ENCODE measurements at places on chromosomes 13 and 19. TPM values are rescaled to one million over a fixed set of nuclear protein-coding genes. Genes with fewer than 3 reads are reported as not detected.

GPR12 gene
- total RNA-seq = not detected

ZNF549 gene
- total RNA-seq = 4.1 TPM

CEACAM5 gene
- total RNA-seq = not detected

DNA sequence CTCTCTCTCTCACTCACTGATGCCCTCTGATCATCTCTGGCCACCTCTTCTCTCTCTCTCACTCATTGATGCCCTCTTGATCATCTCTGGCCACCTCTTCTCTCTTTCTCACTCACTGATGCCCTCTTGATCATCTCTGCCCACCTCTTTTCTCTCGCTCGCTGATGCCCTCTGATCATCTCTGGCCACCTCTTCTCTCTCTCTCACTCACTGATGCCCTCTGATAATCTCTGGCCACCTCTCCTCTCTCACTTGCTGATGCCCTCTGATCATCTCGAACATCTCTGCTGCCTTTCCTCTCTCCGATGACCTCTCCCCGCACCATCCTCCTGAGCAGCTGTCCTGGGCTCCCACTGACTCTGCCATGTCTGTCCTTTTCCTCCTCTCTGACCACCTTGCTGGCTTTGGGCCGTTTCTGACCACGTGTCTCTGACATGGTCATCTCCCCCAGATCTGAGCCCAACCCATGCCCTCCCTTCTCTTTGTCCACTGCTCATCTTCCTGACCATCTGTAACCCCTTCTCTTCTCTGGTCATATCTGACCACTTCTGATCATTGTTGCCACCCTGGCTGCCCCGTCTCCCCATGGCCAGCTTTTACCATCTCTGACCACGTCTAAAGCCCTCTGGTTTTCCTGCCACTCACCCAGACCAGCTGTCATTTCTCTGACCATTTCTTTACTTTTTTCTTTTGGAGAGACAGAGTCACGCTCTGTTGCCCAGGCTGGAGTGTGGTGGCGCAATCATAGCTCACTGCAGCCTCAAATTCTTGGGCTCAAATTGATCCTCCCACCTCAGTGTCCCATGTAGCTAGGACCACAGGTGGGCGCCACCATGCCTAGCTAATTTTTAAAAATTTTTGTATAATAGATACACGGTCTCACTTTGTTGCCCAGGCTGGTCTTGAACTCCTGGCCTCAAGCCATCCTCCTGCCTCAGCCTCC lies 2.4 kb downstream of the LRFN3 start:
- peaks cover 5% of the 10 kb centered on the region for H3K36me3 ChIP-seq
- H3K27ac ChIP-seq = no peak overlapping the region
- H3K4me3 ChIP-seq = peak overlapping the region; percentile 78
- DNase-seq = no peak
- H3K27me3 ChIP-seq = no peaks in the 10 kb centered on the region
- H3K4me1 ChIP-seq = peaks cover 19% of the 10 kb centered on the region

DNA sequence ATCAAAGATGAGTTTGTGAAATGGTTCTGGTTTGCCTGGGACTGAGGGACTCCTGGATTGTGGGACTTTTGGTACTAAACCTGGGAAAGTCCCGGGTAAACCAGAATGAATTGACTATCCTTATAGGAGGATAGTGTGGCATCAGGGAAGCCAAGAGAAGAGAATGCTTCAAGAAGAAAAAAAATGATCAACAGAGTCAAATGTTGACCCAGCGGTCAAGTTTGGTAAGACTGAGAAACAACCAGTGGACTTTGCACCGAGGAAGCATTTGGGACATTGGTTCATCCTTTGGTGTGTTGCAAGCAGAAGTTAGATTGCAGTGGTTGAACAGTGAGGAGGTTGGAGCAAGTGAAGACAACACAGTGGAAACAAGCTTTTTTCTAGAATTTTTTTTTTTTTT lies 33.5 kb downstream of the CLEC17A start:
- no peak overlapping the region for H3K27ac ChIP-seq
- no peaks in the 10 kb centered on the region for H3K36me3 ChIP-seq
- no peaks in the 10 kb centered on the region for H3K4me1 ChIP-seq
- no peak for DNase-seq

DNA sequence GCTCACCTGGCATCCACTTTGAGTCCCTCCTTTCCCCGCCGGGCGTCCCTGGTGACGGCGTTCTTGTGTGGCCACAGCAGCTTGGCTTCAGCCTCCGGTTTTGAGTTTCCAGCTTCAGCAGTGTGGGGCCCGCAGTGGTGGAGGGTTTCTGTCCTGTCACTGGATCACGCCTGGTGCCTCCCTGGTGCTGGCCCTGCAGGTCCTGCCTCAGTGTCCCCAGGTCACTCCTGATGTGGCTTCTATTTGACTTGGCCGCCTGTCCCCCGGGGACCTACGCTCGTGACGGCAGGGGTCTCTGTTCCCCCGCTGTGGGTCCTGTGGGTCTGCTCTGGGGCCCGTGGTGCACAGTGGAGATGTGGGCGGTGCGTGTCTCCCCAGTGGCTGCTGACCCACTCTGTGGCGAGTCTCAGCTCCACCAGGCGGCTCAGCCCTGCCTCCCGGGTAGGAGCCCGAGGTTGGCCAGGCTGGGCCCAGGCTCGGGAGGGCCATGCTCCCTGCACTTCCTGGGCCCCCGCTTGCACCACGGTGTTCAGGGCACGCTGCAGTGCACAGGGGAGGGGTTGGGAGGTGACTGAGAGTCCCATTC lies 1.9 kb downstream of the ATP4B start:
- no peaks in the 10 kb centered on the region for H3K36me3 ChIP-seq
- DNase-seq = no peak
- no peak overlapping the region for H3K4me3 ChIP-seq
- no peak overlapping the region for H3K27ac ChIP-seq
- no peaks in the 10 kb centered on the region for H3K27me3 ChIP-seq

DNA sequence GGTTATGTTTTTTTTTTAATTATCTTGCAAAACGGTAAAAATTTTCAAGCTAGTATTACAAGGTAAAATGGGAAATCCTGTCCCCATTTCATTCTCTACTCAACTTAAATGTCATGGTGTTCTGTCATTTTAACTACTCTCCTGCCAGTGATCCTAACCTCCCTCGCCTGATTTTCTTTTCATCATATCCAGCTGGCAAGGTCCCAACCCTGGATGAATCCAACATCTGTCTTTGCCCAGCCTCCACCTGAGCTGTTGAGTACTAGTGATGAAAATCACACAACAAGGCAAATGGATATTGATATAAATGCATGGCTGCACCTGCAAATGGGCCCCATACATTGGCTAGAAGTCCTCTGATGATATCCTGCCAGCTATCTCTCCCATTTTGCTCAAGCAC lies 6.9 kb upstream of the CDK8 start:
- no peak overlapping the region for H3K27ac ChIP-seq
- no peaks in the 10 kb centered on the region for H3K4me1 ChIP-seq
- H3K36me3 ChIP-seq = no peaks in the 10 kb centered on the region

DNA sequence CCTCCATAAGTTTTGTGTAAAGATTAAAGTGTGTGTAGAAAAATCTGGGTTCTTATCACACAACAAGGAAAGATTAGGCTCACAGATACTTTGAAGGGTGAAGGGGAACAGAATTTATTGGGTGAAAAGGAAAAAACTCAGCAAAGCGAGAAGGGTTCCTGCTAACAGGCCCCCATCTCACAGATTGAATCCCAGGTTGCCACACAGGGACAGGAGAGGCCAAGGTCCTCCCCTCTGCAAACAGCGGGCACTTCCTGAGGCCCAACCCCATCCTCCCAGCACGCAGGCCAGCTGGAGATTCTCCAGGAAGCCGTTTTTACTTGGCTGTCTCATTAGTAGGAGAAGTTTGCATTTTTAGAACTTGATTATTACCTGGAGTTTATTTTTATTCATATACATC lies 15.2 kb upstream of the ERCC5 start:
- no peaks in the 10 kb centered on the region for H3K27me3 ChIP-seq
- peaks cover 2% of the 10 kb centered on the region for H3K4me1 ChIP-seq
- H3K27ac ChIP-seq = no peak overlapping the region
- no peak for DNase-seq
- peaks cover 42% of the 10 kb centered on the region for H3K36me3 ChIP-seq

DNA sequence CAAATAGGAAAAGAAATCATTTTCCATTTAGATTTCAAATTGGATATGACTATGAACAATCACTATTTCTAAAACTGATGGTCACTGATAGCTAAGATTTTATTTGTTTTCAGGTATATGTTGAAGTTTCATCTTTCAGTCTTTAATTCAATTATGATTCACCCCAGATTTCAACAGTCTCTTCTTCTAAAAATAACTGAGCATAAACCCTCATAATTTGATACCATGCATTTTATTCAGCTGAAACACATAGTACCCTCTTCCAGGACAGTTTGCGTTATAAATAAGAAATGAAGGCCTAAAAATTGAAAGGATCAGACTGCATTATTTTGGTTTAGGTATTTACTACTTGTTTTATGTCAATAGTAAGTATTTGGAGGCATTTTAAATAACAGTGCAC lies 428.5 kb upstream of the NBEA start:
- H3K4me3 ChIP-seq = no peak overlapping the region
- no peaks in the 10 kb centered on the region for H3K27me3 ChIP-seq
- no peak overlapping the region for H3K27ac ChIP-seq
- H3K4me1 ChIP-seq = no peaks in the 10 kb centered on the region
- no peak for DNase-seq

- no peaks in the 10 kb centered on the region for H3K36me3 ChIP-seq
- no peaks in the 10 kb centered on the region for H3K4me1 ChIP-seq
- no peak overlapping the region for H3K27ac ChIP-seq
- H3K4me3 ChIP-seq = no peak overlapping the region
- DNase-seq = no peak
- H3K27me3 ChIP-seq = no peaks in the 10 kb centered on the region
Observed at GRCh38 chr13:93857126-93857525, 622.4 kb downstream of the DCT start.

DNA sequence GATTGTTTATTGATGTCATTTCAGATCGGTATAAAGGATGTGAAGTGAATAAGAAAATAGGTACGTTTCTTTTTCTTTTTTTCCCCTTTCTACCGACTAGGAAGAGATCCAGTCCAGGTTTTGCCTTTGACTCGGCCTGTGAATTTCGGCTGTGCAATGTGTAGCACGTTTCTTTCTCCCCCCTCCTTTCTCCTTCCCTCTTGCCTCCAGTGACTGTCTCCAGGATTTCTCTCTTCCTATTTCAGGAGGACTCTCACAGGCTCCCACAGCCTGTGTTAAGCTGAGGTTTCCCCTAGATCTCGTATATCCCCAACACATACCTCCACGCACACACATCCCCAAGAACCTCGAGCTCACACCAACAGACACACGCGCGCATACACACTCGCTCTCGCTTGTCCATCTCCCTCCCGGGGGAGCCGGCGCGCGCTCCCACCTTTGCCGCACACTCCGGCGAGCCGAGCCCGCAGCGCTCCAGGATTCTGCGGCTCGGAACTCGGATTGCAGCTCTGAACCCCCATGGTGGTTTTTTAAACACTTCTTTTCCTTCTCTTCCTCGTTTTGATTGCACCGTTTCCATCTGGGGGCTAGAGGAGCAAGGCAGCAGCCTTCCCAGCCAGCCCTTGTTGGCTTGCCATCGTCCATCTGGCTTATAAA lies at the start of gene GPC6:
TSS of gene GPC6 (plus strand) at position 185 of the 657 bp plus-strand sequence.
- peaks cover 5% of the 10 kb centered on the region for H3K4me1 ChIP-seq
- DNase-seq = no peak
- H3K27ac ChIP-seq = no peak within 1 kb of the TSS
- peaks cover 41% of the 10 kb centered on the region for H3K27me3 ChIP-seq

DNA sequence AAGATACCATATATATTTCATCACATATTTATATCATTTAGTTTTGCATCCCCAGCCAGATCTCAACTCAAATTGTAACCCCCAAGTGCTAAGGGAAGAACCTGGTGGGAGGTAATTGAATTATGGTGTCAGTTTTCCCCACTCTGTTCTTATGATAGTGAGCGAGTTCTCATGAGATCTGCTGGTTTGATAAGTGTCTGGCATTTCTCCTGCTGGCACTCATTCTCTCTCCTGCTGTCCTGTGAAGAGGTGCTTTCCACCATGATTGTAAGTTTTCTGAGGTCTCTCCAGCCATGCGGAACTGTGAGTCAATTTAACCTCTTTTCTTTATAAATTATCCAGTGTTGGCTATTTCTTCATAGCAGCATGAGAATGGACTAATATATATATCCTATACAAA lies 462.5 kb upstream of the SLITRK5 start:
- no peaks in the 10 kb centered on the region for H3K4me1 ChIP-seq
- H3K4me3 ChIP-seq = no peak overlapping the region
- DNase-seq = no peak
- no peaks in the 10 kb centered on the region for H3K27me3 ChIP-seq
- H3K27ac ChIP-seq = no peak overlapping the region

DNA sequence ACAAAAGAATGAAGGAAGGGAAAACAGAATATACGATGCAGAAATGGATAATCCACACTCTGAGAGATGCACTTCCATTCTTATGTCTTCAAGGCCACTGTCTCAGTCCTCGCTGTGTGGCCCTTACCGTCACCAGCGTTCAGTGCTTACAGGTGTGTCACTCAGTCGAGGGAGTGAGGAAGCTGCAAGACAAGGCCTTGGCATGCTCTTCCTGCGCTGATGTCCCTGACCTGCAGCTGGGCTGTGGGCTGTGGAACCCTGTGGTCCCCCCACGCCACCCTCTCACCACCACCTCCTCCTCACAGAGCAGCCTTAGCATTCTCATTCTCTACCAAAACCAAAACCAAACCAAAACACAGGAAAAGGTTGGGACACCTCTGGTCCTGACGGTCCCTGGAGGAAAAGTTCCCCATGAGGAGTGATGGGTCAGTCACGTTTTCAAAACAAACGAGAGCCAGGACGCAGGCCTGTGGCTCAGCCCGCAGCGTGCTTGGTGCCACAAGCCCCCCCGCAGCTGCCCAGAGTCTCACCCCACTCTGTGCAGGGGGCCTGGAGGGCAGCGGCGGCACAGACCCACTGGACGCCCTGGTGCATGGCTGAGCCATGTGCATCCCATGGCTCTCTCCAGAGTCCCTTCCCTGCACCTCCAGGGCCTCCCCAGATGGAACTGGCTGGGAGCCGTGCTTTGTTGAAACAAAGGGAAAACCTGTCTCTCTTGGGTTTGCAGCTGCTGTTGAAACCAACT lies 48.2 kb upstream of the GPR183 start:
- DNase-seq = no peak
- peaks cover 91% of the 10 kb centered on the region for H3K4me1 ChIP-seq
- H3K27ac ChIP-seq = peak overlapping the region; percentile 98
- H3K27me3 ChIP-seq = no peaks in the 10 kb centered on the region
- peaks cover 65% of the 10 kb centered on the region for H3K36me3 ChIP-seq

GRCh38 chr19:49468199-49468598 lies 5.8 kb upstream of the FLT3LG start:
- no peak for DNase-seq
- no peak overlapping the region for H3K4me3 ChIP-seq
- H3K36me3 ChIP-seq = peaks cover 7% of the 10 kb centered on the region

DNA sequence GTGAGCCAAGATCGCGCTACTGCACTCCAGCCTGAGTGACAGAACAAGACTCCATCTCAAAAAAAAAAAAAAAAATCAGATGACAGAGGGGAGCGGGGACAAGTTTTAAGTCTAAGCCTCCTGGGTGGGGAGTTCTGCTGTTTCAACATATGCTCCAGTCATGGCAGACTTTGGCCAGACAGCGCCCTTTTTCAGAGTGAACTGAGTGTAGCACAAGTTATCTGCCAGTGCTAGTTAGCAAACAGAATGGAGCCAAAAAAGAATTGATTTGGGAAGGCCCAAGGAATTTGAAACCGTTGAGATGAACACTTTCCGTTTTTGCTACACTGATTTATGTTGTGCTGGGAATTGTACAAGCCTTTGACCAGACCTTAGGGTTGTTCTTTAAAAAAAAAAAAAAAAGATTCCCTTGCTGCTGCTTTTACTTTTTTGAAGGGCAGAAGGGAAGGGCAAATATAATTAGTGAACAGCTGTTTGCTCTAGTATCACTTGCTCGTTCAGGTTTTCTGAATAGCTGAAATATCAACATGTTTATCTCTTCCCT lies 5.7 kb downstream of the ACTN4 start:
- H3K4me3 ChIP-seq = no peak overlapping the region
- peaks cover 72% of the 10 kb centered on the region for H3K36me3 ChIP-seq
- H3K27me3 ChIP-seq = no peaks in the 10 kb centered on the region
- no peak for DNase-seq
